ENCODE measurements at places on chromosomes 4 and X. TPM values are rescaled to one million over a fixed set of nuclear protein-coding genes. Genes with fewer than 3 reads are reported as not detected.

The SLC6A14 gene
- total RNA-seq = not detected

The NR3C2 gene
- 1.8 TPM for total RNA-seq

The LPAR4 gene
- total RNA-seq = not detected

The HPSE gene
- total RNA-seq = 0.30 TPM

The NUP62CL gene
- total RNA-seq = not detected

Data from smooth muscle cell of the umbilical artery (primary cell).